ENCODE measurements at places on chromosomes 2 and 18. TPM values are rescaled to one million over a fixed set of nuclear protein-coding genes. Genes with fewer than 3 reads are reported as not detected.

Gene RNF152
- not detected for polyA plus RNA-seq

Gene DSC3
- polyA plus RNA-seq, result not detected

Gene TEKT4
- not detected for polyA plus RNA-seq

Gene RIT2
- polyA plus RNA-seq, result not detected

Gene PARD3B
- polyA plus RNA-seq, result not detected

Gene RAX
- not detected for polyA plus RNA-seq

- DNase-seq, result no peak
- H3K27ac ChIP-seq, result no peak overlapping the region
- H3K4me1 ChIP-seq, result no peaks in the 10 kb centered on the region
- H3K36me3 ChIP-seq, result no peaks in the 10 kb centered on the region
These were observed 586.3 kb downstream of the TDRD15 start for GRCh38 chr2:21710031-21710430.

DNA sequence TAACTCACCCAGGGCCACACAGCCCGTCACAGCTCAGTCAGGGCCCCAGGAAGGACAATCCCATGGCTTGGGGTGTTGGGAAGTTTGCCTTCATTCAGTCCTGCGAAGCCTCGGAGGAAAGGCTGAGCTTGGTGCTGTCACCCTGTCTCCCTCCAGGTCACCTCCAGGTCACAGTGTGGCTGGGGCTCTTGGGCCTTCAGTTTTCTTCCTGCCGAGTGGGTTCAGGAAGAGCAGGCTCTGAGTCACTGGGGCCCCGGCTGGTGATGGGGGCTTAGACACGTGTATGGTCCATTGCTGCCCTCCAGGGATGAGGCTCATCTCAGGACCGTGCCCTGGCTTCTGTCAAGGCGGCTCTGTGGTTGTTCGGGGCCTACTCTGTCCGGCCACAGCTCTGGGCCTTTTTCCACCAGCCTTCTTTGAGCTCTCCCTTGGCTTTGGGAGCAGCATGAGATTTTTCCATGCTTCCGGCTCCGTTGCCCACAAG is 118.6 kb downstream of the INHBB start:
- H3K4me3 ChIP-seq, result no peak overlapping the region
- no peaks in the 10 kb centered on the region for H3K27me3 ChIP-seq
- H3K4me1 ChIP-seq, result no peaks in the 10 kb centered on the region
- H3K27ac ChIP-seq, result no peak overlapping the region

DNA sequence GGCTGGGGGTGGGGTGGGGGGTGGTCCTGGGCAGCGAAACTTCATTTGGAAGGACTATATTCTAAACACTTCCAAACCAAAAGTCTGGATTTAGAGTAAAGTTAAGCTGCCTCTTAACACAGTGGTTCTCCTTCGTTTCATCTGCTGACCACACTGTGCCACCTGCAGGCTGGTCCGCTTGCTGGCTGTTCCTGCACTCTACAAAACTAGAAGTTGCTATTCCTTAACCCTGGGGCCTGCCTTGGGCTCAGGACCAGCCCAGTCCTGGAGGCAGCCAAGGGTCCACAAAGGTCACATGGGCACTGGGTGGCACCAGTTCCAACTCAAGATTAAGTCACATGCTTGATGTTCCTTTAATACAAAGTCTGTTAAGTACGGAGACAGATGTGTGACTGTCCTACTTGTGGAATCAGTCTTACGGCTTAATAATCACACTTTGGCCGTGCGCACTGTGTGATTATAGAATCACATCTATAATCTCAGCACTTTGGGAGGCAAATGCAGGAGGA is 195.4 kb downstream of the FAM210A start:
- no peak overlapping the region for H3K27ac ChIP-seq
- no peaks in the 10 kb centered on the region for H3K27me3 ChIP-seq
- H3K36me3 ChIP-seq, result no peaks in the 10 kb centered on the region
- H3K4me3 ChIP-seq, result no peak overlapping the region

GRCh38 chr2:29627279-29627711 is 294.1 kb downstream of the ALK start:
- H3K27me3 ChIP-seq, result no peaks in the 10 kb centered on the region
- no peak overlapping the region for H3K27ac ChIP-seq
- no peak for DNase-seq
- no peaks in the 10 kb centered on the region for H3K36me3 ChIP-seq
- no peaks in the 10 kb centered on the region for H3K4me1 ChIP-seq

GRCh38 chr2:241571821-241572620 is 13.5 kb downstream of the BOK start:
- H3K27ac ChIP-seq, result no peak overlapping the region
- DNase-seq, result no peak
- no peaks in the 10 kb centered on the region for H3K27me3 ChIP-seq

DNA sequence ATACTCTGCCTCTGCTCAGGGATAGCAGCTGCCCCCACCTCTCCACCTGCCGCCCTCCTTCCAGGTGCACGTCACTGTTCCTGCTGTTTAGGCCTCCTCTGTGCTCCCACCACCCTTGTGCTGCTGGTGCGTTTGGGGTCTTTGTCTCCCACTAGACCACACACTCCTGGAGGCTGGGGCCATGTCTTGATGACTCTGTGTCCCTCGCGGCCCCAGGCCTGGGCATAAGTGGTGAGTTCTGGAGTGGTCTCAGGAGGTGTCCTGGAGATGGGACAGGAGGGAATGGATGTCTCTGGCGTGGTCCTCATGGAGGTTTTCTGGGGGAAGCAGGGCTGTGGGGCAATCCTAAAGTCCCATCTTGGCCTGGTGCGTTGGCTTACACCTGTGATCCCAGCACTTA is 132.1 kb downstream of the TFCP2L1 start:
- no peak overlapping the region for H3K27ac ChIP-seq
- H3K4me3 ChIP-seq, result no peak overlapping the region
- no peaks in the 10 kb centered on the region for H3K4me1 ChIP-seq
- no peaks in the 10 kb centered on the region for H3K36me3 ChIP-seq
- DNase-seq, result no peak

DNA sequence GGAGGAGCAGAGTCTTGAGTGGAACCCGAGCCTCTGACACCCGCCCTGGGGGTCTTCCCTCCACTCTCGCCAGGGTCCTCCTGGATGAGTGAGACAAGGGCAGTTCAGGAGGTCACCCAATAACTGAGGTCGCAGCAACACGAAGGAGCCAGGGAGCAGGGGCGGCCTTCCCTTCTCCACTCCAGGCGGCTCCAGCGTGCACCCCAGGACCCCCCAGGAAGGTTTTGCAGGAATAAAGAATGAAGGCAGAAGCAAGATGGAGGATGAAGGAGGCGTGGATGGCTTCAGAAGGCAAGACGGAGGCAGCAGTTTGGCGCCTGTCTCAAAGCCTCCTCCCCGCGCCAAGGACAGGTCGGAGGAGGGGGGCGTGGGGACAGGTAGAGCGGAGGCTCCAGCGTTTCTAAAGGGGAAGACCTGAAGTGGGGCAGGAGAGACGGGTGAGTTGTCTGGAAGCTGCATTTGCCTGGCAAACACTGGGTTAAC is 579 bp upstream of the ITM2C start:
- H3K27me3 ChIP-seq, result no peaks in the 10 kb centered on the region
- DNase-seq, result no peak
- H3K4me1 ChIP-seq, result peaks cover 39% of the 10 kb centered on the region
- H3K4me3 ChIP-seq, result peak overlapping the region; percentile 17
- no peaks in the 10 kb centered on the region for H3K36me3 ChIP-seq

- no peaks in the 10 kb centered on the region for H3K27me3 ChIP-seq
- H3K27ac ChIP-seq, result peak overlapping the region; percentile 92
- H3K36me3 ChIP-seq, result no peaks in the 10 kb centered on the region
- H3K4me1 ChIP-seq, result peaks cover 35% of the 10 kb centered on the region
- H3K4me3 ChIP-seq, result peak overlapping the region; percentile 83
- DNase-seq, result no peak
These were observed 1.3 kb upstream of the EIF2AK3 start for GRCh38 chr2:88628571-88628939.

DNA sequence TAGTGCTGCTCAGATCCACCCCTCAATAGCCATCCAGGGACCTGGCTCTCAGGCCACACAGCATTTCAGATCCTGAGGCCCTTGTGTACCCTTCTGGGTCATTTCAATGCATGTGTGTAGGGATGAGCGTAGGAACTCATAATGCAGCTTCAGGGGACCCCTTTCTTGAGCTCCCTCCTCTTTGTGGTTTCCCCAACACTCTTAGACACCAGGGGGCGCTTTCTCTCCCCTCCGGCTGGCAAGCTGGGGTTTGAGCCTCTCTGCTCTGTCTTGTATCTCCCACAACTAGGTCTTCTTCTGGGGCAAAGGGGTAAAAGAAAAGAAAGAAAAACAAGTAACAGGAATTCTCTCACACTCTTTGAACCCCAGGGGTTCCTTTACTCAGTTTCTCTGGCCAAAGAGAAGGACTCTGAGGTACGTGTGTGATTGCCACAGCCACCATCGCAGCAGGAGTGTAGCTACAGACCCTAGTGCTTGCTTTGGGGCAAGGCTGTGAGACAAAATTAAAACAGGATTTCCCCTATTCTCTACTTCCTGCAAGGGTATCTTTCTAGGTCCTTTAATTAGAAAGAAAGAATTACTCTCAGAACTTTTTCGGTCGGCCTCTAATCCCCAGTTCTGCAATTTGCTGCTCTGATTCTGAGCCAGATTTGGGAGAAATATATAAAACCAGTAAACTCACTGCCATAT is 38.0 kb downstream of the CABYR start:
- no peaks in the 10 kb centered on the region for H3K36me3 ChIP-seq
- H3K27me3 ChIP-seq, result no peaks in the 10 kb centered on the region
- no peaks in the 10 kb centered on the region for H3K4me1 ChIP-seq
